Cardiac muscle cell (in vitro differentiated cells and primary cell): ENCODE measurements at places on chromosomes 2 and 18. TPM values are rescaled to one million over a fixed set of nuclear protein-coding genes. Genes with fewer than 3 reads are reported as not detected.

DNA sequence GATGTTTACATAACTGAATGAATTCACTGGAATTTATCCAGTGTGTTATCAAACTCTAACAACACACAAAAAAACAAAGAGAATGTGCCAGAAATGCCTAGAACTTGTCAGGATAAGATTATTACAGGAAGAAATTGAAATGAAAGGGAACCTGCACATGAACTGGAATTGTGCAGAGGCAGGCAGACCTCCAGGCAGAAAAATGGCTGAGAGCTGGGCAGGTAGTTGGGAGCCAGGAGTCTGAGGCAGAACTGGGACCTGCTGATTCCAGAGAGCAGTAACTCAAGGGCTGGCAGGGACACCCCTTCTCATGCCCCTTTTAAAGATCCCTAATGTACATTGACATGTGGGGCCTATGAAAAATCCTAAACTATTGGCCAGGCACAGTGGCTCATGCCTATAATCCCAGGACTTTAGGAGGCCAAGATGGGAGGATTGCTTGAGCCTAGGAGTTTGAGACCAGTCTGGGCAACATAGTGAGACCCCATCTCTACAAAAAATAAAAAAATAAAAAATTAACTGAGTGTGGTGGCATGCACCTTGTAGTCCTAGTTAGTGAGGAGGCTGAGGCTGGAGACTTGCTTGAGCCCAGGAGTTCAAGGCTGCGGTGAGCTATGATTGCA, 674 bp upstream of the SP110 start:
- no peak for DNase-seq

DNA sequence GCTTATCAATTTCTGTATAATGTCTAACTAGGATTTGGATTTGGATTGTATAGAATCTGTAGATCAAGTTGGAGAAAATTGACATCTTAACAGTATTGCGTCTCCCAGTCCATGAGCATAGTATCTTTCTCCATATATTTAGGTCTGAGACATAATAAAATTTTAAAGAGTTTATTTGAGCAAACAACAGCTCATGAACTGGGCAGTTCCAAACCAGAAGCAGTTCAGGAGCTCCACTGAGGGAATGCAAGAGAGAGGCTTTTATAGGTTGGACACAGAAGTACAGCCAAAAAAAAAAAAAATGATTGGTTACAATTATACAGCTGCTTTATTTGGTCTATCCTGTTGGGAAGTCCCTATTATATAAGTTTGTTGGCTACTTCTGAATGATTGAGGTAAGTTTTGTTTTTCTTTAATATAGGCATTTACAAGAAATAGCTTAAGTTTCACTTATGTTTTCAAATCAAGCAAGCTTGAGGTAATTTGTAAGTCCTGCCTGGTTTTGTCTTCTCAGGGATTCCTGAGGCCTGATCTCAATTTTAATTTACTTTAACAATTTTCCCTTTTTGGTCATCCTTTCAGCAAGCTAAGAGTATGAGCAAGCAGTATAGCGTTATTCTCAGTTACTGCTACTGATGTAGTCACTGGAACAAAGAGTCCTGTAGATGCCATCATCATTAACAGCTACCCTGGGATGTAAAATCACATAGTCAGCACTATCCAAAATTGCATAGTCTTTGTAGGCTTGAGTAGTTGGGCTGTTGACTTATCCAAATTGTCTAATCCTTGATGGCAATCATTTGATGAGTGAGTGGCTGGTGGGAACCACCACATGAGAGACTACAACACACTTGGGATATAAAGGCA, 27.5 kb upstream of the RUFY4 start:
- no peak for DNase-seq

DNA sequence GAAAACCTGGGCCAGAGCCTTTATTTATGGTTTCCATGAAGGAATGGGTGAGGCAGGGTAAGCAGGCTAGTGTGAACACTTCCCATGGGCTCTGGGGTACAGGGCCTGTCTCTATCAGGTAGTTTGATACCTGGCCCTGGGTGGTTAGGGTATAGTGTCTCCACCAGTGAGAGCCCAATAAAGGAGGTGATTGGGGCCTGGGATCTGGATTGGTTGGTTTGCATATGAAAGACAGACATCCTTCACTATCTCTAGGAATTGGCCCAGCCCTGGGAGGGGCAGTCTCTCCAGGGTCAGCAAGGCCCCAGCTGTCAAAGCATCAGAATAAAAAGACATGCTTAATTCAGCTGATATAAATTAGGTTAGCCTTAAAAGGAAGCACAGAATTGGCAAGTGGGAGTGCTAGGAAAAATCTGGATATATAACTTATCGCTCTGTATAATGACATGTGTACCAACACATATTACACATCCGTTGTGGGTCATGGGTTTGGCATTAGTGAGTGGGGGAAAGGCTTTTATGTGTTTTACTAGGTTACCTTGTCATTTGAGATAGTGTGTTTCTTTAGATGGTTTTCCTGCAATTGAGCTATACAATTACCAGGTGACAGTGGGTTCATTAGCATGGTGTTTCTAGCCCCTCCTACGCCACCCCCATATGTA, 18.5 kb upstream of the TMEM178A start:
- DNase-seq: no peak

The PCARE gene
- 0.49 and 0.57 TPM in 2 replicates for total RNA-seq

GRCh38 chr2:70548233-70548632, 5.4 kb downstream of the TGFA start:
- DNase-seq: no peak

DNA sequence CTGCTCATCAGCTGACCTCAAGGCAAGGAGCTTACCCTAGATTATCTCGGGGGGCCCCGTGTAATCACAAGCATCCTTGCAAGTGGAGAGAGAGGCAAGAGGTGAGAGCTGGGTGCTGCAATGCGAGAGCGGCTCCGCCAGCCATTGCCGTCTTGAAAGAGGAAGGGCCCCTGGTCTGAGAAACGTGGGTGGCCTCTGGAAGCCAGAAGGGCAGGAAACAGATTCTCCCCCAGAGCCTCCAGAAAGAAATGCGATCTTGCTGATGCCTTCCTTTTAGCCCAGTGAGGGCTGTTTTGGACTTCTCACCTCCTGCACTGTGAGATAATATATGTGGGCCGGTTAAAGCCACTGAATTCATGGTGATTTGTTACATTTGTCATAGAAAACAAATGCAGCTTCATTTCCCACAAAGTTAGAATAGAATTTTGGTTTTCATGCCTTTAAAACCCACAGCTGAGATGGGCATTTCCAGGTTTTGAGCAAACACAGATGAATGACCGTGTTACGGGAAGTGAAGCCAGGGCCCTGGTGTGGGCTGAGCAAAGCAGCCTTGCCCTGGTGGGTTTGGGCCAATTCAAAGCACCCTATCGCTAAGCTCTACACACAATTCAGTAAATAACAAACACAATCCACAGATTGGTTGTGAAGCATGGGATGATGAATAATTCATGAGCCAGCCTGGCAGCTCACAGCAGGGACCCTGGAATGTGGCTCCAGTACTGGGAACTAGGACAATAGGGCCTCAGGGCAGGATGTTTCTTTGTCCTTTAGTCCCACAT, 319.9 kb upstream of the HS6ST1 start:
- DNase-seq: no peak
